ENCODE measurements at places on chromosomes 5 and 9.

GRCh38 chr9:134163371-134164196, 780 bp downstream of the RNU6ATAC start:
- peak; percentile 36 for DNase-seq

- no peak for DNase-seq
Observed at GRCh38 chr5:138038826-138039225, 5.9 kb upstream of the FAM13B start.

GRCh38 chr5:52956014-52956413, 33.1 kb upstream of the ITGA2 start:
- DNase-seq = no peak

DNA sequence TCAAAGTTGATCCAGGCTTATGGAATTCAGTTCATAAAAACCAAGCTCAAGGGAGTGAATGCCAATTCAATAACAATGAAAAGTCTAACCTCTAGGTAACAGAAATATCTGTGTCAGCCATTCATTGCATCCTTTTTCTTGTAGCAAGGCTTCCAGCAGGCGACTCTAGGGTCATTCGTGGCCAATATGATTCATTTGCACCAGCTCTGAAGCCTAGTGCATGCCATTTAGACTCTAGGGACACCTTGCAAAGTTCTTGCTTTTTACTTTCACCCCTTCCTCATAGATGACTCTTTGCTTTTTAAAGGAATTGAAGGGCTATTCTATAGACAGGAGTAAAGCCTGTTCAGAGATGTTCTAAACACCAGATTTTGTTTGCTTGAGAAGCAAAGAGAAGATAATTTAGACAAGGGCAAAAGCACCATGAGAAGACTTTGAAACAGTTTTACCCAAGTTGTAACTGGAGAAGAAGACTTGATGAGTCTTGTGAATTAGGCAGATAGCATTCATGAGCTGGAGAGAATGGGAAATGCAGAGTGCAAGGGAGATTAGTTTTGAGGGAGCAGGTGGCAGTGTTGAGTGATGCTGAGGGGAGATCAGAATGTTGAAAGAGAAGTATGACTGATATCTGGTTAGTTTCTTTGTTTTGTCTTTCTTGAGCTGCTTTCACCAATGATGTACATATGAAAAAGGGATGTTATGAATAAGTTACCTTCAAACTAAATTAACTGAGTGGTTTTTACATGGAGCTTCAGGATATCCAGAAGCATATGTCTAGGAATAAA, 94.5 kb downstream of the F2RL2 start:
- no peak for DNase-seq

GRCh38 chr5:123223921-123224320, 134.9 kb downstream of the PRDM6 start:
- no peak for DNase-seq

DNA sequence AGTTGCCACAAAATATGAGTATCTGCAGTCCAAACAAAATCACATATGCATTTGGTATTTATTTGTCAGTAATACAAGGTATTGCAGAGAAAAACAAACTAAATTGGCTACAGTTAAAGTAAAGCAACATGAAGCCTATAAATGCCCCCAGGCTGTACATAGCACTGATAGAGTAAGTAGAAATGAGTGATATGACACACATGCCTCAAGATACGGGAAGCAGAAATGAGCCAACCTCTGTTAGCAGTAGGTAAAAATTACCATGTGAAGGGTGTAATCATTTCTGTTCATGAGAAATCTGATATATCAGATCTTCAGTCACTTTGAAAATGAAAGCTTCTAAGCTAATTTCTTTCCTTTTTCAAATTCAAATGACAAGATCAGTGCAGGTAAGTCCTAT, 131.1 kb downstream of the CHSY3 start:
- DNase-seq = no peak

- DNase-seq = no peak
Observed at GRCh38 chr5:8418049-8418426, 549.1 kb downstream of the MTRR start.

All from neural crest cell (in vitro differentiated cells).